ENCODE measurements at places on chromosomes 7 and 10. TPM values are rescaled to one million over a fixed set of nuclear protein-coding genes. Genes with fewer than 3 reads are reported as not detected.

ANKRD7 gene
- not detected for total RNA-seq

TBRG4 gene
- 109 TPM for total RNA-seq

RBP3 gene
- total RNA-seq: not detected

DNA sequence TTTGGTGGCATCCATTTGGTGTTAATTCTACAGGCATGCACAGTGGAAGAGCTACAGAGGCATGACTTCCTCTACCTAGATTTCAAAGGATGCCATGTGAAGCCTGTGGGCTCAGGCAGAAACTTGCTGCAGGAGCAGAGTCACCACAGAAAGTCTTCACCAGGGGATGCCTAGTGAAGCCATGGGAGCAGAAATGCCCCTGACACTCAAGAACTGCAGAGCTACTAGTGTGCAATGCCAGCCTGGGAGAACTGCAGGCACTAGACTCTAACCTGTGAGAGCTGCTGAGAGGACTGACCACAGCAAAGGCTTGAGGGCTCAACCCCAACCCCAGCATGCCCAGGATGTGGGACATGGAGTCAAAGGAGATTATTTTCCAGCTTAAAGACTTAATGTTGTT is 3.9 kb downstream of the OR9A2 start:
- H3K4me1 ChIP-seq: no peaks in the 10 kb centered on the region
- H3K4me3 ChIP-seq: no peak overlapping the region
- no peak overlapping the region for H3K27ac ChIP-seq
- peaks cover 8% of the 10 kb centered on the region for H3K27me3 ChIP-seq
- H3K36me3 ChIP-seq: no peaks in the 10 kb centered on the region
- DNase-seq: no peak

- no peak overlapping the region for H3K27ac ChIP-seq
- no peaks in the 10 kb centered on the region for H3K36me3 ChIP-seq
- peaks cover 14% of the 10 kb centered on the region for H3K4me1 ChIP-seq
- H3K4me3 ChIP-seq: no peak overlapping the region
- no peaks in the 10 kb centered on the region for H3K27me3 ChIP-seq
- DNase-seq: no peak
Observed at GRCh38 chr7:146960773-146961391, 844.3 kb downstream of the CNTNAP2 start.

- no peak overlapping the region for H3K27ac ChIP-seq
- H3K27me3 ChIP-seq: no peaks in the 10 kb centered on the region
- no peak for DNase-seq
- no peak overlapping the region for H3K4me3 ChIP-seq
- H3K36me3 ChIP-seq: peaks cover 16% of the 10 kb centered on the region
- peaks cover 37% of the 10 kb centered on the region for H3K4me1 ChIP-seq
Observed at GRCh38 chr10:89639326-89639725, 5.7 kb downstream of the PANK1 start.

DNA sequence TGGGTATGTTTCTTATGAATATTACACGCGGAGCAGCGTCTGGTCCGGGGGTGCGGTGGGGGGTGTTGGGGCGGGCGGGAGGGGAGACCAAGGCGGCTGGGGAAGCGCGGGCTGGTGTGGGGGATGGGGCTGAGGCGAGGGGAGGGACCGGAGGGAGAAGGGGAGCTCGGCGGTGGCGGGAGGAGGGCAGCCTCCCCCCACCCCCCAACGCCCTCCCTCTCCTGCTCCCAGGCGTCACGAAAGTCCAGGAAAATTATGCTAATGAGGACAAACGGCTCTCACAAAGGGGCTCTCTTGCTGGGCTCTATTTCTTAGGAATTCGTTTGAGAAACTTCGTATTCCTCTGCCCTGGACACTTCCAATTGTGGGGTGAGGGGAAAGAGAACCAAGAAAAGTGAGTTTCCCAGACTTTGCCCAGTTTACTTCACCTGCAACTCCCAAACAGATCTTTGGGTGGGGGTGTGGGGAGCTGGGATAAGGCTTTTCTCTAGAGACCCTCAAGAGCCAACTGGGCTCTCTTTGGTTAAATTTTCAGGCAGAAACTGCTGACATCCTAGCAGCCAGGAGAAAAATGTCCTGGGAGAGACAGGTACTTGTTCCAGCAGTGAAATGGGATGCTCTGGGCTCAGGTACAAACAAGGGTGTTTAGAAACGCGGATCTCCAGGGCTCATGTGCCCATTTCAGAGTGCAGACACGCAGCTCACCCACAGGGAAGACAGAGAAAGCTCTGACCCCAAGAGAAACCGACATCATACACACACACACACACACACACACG is 11.7 kb upstream of the HOXA2 start:
- peaks cover 9% of the 10 kb centered on the region for H3K36me3 ChIP-seq
- peak overlapping the region; percentile 83 for H3K4me3 ChIP-seq
- peaks cover 96% of the 10 kb centered on the region for H3K27me3 ChIP-seq
- H3K4me1 ChIP-seq: peaks cover 36% of the 10 kb centered on the region

DNA sequence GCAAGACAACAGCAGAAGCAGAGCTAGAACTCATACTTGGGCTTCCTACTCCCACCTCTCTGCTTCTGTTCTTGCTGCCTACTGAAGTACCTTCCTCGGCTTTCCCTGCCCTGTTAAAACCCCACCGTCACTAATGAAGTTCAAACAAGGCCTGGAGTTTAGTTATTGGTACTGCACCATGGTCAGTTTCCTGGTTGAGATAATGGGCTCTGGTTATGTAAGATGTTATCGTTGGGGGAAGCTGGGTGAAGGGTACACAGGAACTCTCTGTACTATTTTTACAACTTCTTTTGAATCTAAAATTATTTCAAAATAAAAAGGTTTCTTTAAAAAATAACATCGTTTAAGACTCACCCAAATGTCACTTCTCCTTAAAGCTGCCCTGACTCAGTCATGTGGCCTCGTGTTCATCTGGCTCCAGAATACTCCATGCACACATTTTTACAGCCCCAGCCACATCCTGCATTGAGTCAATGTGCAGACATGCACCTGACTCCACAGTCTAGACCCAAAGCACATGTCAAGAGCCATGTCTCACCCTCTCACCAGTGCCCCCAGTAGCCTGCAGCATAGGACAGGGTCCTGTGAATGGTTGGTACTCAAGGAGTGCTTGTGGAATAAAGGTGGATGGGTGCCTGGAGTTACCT is 36.9 kb upstream of the AQP1 start:
- H3K36me3 ChIP-seq: peaks cover 15% of the 10 kb centered on the region
- no peak overlapping the region for H3K4me3 ChIP-seq
- no peak for DNase-seq

DNA sequence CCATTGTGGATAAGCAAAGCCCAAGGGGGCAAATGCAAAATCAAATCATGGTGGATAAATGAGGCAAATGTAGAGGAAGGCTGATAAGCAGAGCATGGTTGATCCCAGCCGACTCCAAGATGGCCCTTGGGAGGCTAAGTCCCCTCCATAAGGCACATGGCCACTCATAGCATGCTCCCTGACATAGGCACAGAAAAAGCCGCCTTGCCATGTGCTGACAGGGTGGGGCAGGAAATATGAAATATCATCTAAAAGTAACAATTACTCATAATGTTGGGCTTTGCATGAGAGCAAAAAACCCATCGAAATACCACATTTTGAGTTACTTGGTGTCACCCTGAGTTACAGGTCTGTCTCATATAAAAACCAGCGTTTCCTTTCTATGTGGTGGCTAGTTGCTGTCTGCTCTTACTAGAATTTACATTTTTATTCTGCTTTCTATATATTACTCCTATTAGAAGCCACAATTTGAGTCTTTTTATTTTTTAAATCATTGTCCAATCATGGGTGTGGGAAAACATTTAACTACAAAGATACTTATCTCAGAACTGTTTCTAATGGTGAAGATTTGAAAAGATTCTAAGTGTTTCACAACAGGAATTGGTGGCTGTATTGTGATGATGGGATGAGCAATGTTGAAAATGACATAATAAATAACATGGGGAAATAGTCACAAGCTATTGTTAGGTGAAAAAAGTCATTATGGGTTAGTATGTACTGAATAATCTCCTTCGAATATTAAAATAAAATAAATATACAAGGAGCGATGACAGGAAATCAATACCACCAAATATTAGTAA is 102.7 kb downstream of the CUBN start:
- no peak for DNase-seq
- H3K27me3 ChIP-seq: no peaks in the 10 kb centered on the region
- no peaks in the 10 kb centered on the region for H3K36me3 ChIP-seq
- peaks cover 75% of the 10 kb centered on the region for H3K4me1 ChIP-seq
- peak overlapping the region; percentile 28 for H3K4me3 ChIP-seq
- H3K27ac ChIP-seq: no peak overlapping the region

DNA sequence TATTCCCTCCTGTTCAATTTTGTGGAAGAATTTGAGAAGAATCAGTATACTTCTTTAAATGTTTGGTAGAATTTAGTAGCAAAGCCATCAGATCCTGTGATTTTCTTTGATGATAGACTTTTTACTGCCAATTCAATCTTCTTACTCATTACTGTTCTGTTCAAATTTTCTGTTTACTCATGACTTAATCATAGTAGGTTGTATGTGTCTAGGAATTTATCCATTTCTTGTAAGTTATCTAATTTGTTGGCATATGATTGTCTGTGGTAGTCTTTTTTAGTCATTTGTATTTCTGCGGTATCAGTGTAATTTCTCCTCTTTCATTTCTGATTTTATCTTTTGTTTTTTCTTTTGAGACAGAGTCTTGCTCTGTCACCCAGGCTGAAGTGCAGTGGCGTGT is 87.4 kb downstream of the CCDC3 start:
- DNase-seq: no peak
- no peak overlapping the region for H3K4me3 ChIP-seq
- H3K27ac ChIP-seq: no peak overlapping the region
- no peaks in the 10 kb centered on the region for H3K4me1 ChIP-seq

Measured in neural crest cell (in vitro differentiated cells).